GM03348 (cell line): ENCODE measurements at places on chromosomes 12 and 14.

DNA sequence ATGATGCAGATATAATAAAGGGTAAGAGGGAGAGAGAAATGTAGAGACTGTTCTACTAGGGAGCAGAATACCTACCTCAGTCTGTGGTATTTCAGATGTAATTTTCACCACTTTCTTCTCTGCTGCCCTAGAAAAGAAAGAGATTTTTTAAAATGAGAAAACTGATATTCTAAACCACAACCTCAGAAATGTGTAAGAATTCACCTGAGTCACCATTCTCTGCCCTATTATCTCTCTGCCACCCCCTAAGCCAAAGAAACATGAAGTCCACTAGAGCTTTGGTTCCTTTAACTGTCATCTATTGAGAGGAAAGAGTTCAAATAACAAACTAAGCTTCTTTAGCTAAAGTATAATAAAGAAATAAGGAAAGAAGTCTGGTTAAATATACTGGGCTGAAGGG lies 21.6 kb downstream of the SARNP start:
- no peak for DNase-seq

- no peak for DNase-seq
These were observed 117.8 kb upstream of the COCH start for GRCh38 chr14:30756594-30756993.

DNA sequence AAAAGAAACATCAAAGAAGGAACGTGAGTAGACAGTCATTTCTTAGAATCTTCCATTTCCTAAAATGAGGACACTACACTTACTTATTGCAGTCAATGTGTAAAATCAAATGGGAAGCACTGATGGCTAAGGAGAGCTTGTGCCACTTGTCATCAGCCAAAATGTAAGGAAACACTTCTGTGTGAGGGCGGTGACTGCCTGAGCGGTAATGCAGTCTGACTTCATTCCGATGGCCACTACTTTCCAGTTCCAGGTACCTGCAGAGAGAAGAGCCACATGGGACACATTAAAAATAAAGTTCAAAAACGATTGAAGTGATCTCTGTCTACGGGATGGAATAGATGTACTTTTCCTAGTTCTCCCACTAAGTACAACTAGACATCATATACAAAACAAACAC lies 96.3 kb downstream of the NELL2 start:
- DNase-seq, result no peak

DNA sequence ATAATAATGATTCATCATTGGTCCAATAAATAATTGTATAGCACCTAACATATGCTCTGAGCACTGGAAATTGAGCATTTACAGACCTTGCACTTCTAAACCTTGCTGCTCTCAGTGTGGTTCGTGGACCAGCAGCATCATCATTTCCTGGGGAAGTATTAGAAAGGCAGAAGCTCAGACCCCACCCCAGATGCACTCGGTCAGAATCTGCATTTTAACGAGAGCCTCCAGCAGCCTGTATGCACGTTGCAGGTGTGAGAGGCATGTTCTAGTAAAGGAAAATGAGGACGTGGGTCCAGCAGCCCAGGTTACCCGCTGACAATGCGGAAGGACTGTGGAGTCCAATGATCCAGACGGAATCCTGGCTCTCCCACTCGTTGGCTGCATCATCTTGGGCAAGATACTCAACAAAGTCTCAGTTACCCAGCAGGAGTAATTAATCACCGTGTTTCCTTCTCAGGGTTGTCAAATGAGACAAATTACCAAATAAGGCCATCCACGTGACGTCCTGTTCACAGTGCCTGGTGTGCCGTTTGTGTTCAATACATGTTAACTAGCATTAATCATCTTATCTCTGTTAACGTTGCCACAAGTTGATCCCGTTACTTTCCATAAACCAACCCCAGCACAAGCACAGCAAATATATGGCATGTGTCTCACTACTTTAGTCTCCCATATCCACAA lies 49.2 kb upstream of the CCND2 start:
- DNase-seq, result no peak

DNA sequence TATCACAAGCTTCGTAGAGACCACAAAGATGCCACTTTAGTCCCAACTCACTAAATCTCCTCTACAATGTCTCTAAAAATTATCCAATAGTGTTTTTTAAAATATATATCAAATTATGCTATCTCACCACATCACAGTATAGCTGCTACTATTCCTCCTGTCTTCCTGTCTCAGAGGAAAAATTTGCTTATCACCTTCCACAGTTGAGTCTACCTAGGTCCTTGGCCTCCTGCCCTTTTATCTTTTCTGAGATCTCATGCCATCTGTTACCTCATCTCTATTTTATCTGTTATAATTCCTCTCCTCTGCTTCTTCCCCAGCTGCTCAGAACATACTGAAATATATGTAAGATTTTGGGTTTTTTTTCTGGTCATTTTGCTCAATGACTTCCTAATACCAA lies 568.2 kb downstream of the DIO2 start:
- no peak for DNase-seq

GRCh38 chr14:95774265-95775160 lies 60.6 kb upstream of the TCL1A start:
- DNase-seq, result peak; percentile 81

DNA sequence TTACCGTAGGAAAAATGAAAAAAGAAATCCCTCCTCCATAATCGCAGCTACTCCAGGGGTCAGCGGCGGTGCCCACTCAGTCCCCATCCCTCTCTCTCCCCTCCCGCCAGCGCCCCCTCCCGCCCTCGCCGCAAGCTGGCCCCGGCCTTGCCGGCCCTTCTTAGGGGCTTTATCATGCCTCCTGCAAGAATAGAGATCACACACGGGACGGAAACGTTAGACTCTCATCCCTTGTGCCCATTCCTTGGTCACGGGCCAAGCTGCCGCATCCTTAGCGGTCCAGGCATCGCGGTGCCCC lies 692 bp upstream of the COX14 start:
- DNase-seq, result no peak

DNA sequence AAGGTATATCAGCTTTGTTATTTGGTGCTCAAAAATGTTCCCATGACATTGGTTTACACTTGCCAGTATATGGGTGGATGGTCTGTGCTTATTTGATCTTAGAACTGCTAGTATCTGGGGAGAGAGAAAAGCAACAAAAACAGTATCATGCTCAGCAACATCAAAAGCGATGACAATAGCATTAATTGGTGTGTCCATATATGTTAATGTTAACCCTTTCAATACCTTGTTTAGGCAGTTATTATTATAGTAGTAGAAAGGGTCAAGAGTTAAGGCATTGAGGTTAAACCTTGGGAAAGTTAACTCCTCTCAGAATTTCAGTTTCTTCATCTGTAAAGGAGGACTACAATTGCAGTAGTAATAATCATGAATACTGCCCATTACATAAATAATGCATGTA lies 37.4 kb upstream of the SLC38A2 start:
- no peak for DNase-seq

DNA sequence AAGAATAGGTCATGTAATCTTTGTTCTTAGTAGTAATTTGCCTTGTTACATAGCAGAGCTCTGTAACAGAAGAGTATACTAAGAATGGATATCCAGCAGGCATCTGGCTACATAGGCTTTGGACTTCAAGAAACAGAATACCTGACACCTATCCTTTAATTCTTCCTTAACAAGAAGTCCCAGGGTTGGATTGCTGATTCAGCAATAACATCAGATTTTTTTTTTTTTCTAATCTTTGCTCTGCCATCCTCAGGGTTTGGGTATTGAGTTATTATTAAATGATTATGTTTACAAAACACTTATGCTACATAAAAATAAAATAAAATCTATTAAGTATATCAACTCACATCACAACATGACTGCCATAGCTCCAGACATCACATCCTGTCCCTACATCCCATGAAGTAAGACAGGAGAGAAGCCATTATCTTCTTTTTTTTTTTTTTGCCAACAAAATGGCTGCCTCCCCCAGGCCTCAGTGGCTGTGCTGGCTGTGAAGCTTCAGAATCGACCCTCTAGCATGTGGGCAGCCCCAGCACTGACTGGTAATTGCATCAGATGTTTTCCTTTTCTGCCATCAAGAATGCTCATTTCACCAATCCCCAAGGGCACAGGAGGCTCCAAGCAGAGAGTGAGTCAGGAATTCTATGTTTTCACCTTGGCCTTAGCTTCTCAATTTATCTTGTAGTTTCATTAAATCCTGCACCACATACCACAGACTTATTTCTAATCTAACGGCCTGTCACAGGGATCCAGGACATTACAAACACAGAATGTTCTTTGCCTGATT lies 186.2 kb downstream of the DICER1 start:
- no peak for DNase-seq

DNA sequence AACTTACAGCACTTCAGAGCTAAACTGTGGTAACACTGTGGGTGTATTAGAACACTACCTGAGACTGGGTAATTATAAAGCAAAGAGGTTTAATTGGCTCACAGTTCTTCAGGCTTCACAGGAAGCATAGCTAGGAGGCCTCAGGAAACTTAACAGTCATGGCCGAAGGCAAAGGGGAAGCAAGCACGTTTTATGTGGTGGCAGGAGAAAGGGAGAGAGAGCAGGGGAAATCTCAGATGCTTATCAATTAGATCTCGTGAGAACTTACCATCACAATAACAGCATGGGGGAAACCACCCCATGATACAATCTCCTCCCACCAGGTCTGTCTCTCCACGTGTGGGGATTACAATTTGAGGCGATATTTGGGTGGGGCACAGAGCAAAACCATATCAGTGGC lies 512.6 kb downstream of the RERGL start:
- no peak for DNase-seq
